ENCODE measurements at places on chromosomes 16 and 17.

DNA sequence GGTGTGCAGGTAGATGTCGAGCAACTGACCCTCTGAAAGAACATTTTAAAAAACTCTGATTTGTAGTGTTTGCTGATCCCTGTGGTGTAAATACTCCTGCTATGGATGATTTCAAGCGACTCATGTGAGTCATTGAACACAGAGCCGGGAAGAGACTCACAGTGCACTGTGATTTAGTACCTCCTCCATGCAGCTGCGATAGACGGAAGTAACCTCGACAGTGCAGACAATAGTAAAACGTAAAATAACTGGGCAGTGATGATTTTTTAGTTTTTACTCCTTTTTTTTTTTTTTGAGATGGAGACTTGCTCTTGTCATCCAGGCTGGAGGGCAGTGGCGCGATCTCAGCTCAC lies 8.7 kb downstream of the TBX21 start:
- peak overlapping the region; percentile 31 for H3K4me3 ChIP-seq
- peaks cover 6% of the 10 kb centered on the region for H3K36me3 ChIP-seq
- H3K4me1 ChIP-seq = peaks cover 45% of the 10 kb centered on the region
- H3K27me3 ChIP-seq = no peaks in the 10 kb centered on the region

- H3K27me3 ChIP-seq = no peaks in the 10 kb centered on the region
- no peak overlapping the region for H3K27ac ChIP-seq
- no peaks in the 10 kb centered on the region for H3K4me1 ChIP-seq
- H3K36me3 ChIP-seq = no peaks in the 10 kb centered on the region
- DNase-seq = no peak
These were observed 202.4 kb downstream of the AXIN2 start for GRCh38 chr17:65359016-65359415.

GRCh38 chr17:77083531-77083930 lies 57.2 kb upstream of the SEC14L1 start:
- H3K27me3 ChIP-seq = no peaks in the 10 kb centered on the region
- no peak overlapping the region for H3K4me3 ChIP-seq
- H3K4me1 ChIP-seq = peaks cover 15% of the 10 kb centered on the region

DNA sequence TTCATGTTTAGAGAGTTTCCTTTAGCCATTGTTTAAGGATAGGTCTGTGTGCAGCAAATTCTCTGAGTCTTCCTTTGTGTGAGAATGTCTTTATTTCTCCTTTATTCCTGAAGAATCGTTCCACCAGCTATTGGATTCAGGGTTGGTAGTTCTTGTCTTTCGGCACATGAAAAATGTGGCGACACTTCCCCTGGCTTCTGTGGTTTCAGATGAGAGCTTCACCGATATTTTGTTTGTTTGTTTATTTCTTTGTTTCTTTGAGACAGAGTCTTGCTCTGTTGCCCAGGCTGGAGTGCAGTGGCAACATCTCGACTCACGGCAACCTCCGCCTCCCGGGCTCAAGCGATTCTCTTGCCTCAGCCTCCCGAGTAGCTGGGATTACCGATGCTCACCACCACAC lies 18.6 kb downstream of the MPO start:
- no peaks in the 10 kb centered on the region for H3K27me3 ChIP-seq
- no peaks in the 10 kb centered on the region for H3K36me3 ChIP-seq
- no peak overlapping the region for H3K27ac ChIP-seq
- no peaks in the 10 kb centered on the region for H3K4me1 ChIP-seq

GRCh38 chr17:50817838-50818237 lies 17.5 kb upstream of the WFIKKN2 start:
- no peaks in the 10 kb centered on the region for H3K4me1 ChIP-seq
- no peak for DNase-seq
- H3K4me3 ChIP-seq = no peak overlapping the region
- no peak overlapping the region for H3K27ac ChIP-seq
- no peaks in the 10 kb centered on the region for H3K36me3 ChIP-seq

- H3K27me3 ChIP-seq = no peaks in the 10 kb centered on the region
- no peak overlapping the region for H3K4me3 ChIP-seq
- H3K36me3 ChIP-seq = peaks cover 26% of the 10 kb centered on the region
- H3K4me1 ChIP-seq = peaks cover 41% of the 10 kb centered on the region
These were observed 12.1 kb downstream of the THRA start for GRCh38 chr17:40074871-40075200.

DNA sequence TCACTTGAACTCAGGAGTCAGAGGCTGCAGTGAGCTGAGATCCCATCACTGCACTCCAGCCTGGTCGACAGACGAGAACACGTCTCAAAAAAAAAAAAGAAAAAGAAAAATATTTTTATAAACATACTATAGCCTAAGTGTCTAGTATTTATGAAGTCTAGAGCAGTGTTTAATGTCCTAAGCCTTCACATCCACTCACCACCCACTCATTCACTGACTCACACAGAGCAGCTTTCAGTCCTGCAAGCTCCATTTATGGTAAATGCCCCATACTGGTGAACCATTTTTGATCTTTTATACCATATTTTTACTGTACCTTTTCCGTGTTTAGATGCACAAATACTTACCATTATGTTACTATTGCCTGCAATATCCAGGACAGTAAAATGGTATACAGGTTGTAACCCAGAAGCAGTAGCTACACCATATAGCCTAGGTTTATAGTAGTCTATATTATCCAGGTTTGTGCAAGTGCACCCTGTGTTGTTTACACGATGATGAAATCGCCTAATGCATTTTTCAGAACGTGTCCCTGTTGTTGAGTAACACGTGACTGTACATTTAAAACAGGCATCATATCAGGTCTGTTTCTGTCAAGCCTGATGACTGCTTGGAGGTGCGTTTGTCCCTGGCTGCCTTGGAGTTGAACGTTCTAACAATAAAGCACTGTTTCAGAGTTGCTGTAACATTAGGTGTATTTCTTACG lies 10.1 kb downstream of the NUDT7 start:
- no peaks in the 10 kb centered on the region for H3K4me1 ChIP-seq
- no peak for DNase-seq
- H3K27me3 ChIP-seq = no peaks in the 10 kb centered on the region
- H3K27ac ChIP-seq = no peak overlapping the region
- no peaks in the 10 kb centered on the region for H3K36me3 ChIP-seq

GRCh38 chr16:56607109-56607618 lies 1.2 kb upstream of the MT2A start:
- no peak overlapping the region for H3K4me3 ChIP-seq
- peak overlapping the region; percentile 94 for H3K27ac ChIP-seq
- no peaks in the 10 kb centered on the region for H3K36me3 ChIP-seq

DNA sequence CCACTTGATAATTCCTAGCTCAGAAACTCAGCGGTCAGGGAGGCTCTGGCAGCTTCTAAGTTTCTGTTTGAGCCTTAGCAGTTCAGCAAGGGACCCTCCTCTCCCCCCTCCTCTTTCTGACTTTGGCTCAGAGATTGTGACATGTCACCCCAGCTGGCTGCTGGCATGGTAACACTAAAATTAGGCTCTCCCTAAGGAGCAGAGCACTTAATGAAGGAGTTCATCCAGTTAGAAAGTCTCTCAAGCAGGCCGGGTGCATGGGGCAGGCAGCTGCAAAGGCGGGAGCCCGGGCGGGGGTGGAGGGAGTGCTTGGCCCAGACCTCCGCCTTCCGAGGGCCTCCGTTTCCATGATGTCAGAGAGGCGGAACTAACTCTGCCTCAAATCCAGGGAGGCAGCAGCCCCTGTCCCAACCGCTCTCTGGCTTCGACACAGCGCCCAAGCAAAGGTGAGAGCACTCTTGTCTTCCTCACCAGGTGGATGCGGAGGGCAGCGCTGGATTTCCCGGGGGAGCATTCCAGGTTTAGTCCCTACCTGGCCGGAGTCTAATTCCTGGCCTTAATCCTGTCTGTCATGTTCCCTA lies 128.0 kb upstream of the PLCG2 start:
- H3K27me3 ChIP-seq = no peaks in the 10 kb centered on the region
- H3K27ac ChIP-seq = no peak overlapping the region
- H3K4me3 ChIP-seq = no peak overlapping the region
- H3K4me1 ChIP-seq = no peaks in the 10 kb centered on the region
- no peak for DNase-seq
- peaks cover 2% of the 10 kb centered on the region for H3K36me3 ChIP-seq

- H3K4me1 ChIP-seq = peaks cover 11% of the 10 kb centered on the region
- H3K36me3 ChIP-seq = peaks cover 10% of the 10 kb centered on the region
- no peaks in the 10 kb centered on the region for H3K27me3 ChIP-seq
- H3K4me3 ChIP-seq = peak overlapping the region; percentile 81
- peak; percentile 59 for DNase-seq
- peak overlapping the region; percentile 85 for H3K27ac ChIP-seq
These were observed 93.8 kb upstream of the PLEKHM1 start for GRCh38 chr17:45584092-45585036.

GRCh38 chr17:54191261-54191660 lies 368.5 kb downstream of the KIF2B start:
- DNase-seq = no peak
- no peaks in the 10 kb centered on the region for H3K27me3 ChIP-seq
- no peak overlapping the region for H3K4me3 ChIP-seq
- no peaks in the 10 kb centered on the region for H3K4me1 ChIP-seq
- H3K36me3 ChIP-seq = no peaks in the 10 kb centered on the region

DNA sequence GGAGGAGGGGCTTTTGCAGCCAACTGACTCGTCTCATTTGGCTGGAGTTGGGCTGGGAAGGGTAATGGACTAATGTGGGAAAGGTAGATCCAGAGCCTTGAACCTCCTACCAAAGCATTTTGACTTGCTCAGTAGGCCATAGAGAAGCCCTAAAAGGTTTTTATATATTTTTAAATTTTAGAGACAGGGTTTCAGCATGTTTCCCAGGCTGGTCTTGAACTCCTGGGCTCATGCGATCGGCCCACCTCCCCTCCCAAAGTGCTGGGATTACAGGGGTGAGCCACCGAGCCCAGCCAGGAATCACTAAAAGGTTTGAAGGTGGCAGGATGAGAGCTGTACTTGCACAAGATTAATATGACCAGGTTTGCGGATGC lies 2.0 kb upstream of the PITPNC1 start:
- DNase-seq = no peak
- no peak overlapping the region for H3K27ac ChIP-seq
- no peaks in the 10 kb centered on the region for H3K27me3 ChIP-seq
- H3K4me3 ChIP-seq = no peak overlapping the region
- H3K36me3 ChIP-seq = no peaks in the 10 kb centered on the region
- peaks cover 22% of the 10 kb centered on the region for H3K4me1 ChIP-seq

- H3K27ac ChIP-seq = no peak overlapping the region
- H3K4me1 ChIP-seq = no peaks in the 10 kb centered on the region
- no peak for DNase-seq
- H3K4me3 ChIP-seq = no peak overlapping the region
These were observed 3.0 kb downstream of the DOC2B start for GRCh38 chr17:178292-179065.

DNA sequence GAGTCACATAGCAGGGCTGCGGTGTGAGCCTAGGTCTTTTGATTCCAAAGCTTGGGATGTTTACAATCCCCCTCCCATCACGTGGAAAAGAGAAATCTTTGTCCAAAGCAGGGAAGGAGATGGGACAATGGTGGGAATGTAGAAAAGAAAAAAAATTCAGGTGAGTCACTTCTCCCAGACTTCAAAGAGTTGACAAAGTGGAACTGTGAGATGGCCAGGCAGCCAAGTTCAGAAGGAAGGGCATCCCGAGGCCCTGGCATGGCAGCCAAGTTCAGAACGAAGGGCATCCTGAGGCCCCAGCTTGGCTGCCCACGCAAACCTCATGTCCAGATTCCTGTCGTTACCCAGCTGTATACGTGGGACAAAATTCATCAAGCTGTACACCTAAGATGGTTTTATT lies 47.5 kb downstream of the FOXL1 start:
- H3K4me3 ChIP-seq = no peak overlapping the region
- DNase-seq = no peak
- no peak overlapping the region for H3K27ac ChIP-seq
- H3K27me3 ChIP-seq = no peaks in the 10 kb centered on the region
- H3K4me1 ChIP-seq = no peaks in the 10 kb centered on the region

DNA sequence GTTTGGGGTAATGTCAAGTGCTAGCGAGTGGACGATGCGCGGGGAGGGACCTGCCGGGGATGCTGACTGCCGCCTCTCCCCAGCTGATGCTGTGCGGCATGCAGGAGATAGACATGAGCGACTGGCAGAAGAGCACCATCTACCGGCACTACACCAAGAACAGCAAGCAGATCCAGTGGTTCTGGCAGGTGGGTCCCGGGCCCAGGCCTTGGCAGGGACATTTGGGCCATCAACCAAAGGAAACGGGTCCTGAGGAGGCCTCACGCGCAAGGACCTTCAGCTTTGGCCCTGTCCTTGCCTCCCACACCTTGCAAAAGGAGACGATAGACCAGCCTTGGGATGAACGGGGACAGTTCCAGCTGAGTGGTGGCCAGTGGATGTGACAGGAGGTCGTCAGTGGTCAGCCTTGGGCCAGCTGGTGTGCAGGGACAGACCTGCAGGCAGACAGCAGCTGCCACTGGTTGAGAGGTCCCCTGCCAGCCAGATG lies 13.6 kb upstream of the CLEC18A start:
- no peak for DNase-seq
- no peaks in the 10 kb centered on the region for H3K4me1 ChIP-seq
- H3K4me3 ChIP-seq = no peak overlapping the region
- H3K27me3 ChIP-seq = no peaks in the 10 kb centered on the region
- H3K27ac ChIP-seq = no peak overlapping the region

DNA sequence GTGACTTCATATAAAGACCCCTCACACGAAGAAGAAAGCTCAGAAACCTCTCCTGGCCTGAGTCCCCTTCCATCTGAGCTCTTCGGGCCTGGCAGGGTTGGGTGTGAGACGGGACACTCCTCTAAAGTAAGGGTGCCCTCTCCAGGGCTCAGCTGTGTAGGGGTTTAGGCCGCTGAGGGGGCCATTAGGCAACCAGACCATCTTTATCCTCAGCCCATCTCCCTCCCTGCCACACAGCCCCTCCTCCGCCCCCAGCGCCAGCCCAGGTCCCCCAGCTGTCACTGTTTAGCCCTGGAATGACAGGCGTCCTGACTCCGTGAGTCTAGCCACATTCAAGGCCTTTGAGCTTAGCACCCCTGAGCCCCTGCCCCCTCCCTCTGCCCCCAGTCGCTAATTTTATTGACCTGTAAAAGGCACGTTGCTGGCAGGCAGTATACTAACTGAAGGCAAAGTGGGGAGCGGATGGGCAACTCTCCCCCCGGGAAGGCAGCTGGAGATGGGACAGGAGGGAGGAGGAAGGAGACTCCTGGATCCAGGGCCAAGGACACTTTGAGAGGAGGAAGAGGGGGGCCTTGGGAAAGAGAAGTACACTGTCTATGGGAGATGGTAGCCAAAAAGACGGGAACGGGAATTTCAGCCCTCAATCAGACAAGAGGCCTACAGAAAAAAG lies 592 bp upstream of the ZNF385C start:
- peaks cover 9% of the 10 kb centered on the region for H3K36me3 ChIP-seq
- no peaks in the 10 kb centered on the region for H3K27me3 ChIP-seq
- no peak overlapping the region for H3K4me3 ChIP-seq
- H3K4me1 ChIP-seq = peaks cover 8% of the 10 kb centered on the region
- no peak for DNase-seq

- no peaks in the 10 kb centered on the region for H3K27me3 ChIP-seq
- no peaks in the 10 kb centered on the region for H3K4me1 ChIP-seq
- no peak for DNase-seq
- H3K36me3 ChIP-seq = peaks cover 31% of the 10 kb centered on the region
- H3K4me3 ChIP-seq = no peak overlapping the region
These were observed 121.5 kb downstream of the CCDC182 start for GRCh38 chr17:57623620-57624019.

GRCh38 chr17:49913226-49914095 lies 55.5 kb upstream of the DLX4 start:
- H3K4me3 ChIP-seq = no peak overlapping the region
- H3K27me3 ChIP-seq = no peaks in the 10 kb centered on the region
- no peaks in the 10 kb centered on the region for H3K36me3 ChIP-seq
- H3K27ac ChIP-seq = no peak overlapping the region
- no peak for DNase-seq

GRCh38 chr17:66602659-66603384 lies 232.1 kb upstream of the CACNG5 start:
- no peaks in the 10 kb centered on the region for H3K36me3 ChIP-seq
- no peaks in the 10 kb centered on the region for H3K27me3 ChIP-seq
- no peak overlapping the region for H3K27ac ChIP-seq
- no peak for DNase-seq
- H3K4me1 ChIP-seq = no peaks in the 10 kb centered on the region
- no peak overlapping the region for H3K4me3 ChIP-seq

Data from naive thymus-derived CD4-positive, alpha-beta T cell (primary cell).